Stimulated activated CD8-positive, alpha-beta memory T cell treated with anti-CD3 and anti-CD28 coated beads, Interleukin-4, amount 100 ng/mL, for 4 hours (primary cell): ENCODE measurements at places on chromosomes 3 and 15.

- no peak for DNase-seq
Measured at GRCh38 chr3:47377186-47377585, 3.6 kb upstream of the PTPN23 start.

- DNase-seq = no peak
Measured at GRCh38 chr15:55676507-55676906, 66.4 kb downstream of the PRTG start.

GRCh38 chr15:76286271-76286879 lies 24.9 kb downstream of the ETFA start:
- no peak for DNase-seq

GRCh38 chr3:44862226-44862637 lies 520 bp downstream of the TMEM42 start:
- DNase-seq = no peak

GRCh38 chr3:3110299-3110630 lies at the start of gene IL5RA:
Gene IL5RA (minus strand): TSS chr3:3110374. CDS start chr3:3104984, 5,390 bp downstream.
- no peak for DNase-seq

DNA sequence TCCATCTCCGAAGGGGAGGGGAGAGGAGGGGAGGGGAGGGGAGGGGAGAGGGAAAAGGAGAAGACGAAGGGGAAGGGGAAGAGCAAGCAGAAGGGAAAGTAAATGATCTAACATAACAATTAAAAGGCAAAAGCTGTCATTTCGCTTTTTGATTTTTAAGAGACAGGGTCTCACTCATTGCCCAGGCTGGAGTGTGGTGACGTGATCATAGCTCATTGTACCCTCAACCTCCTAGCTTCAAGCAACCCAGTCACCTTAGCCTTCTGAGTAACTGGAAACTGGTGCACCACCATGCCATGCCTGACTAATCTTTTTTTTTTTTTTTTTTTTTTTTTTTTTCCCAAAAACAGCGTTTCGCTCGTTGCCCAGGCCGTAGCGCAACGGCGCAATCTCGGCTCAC lies 22.6 kb downstream of the ADAM10 start:
- no peak for DNase-seq

DNA sequence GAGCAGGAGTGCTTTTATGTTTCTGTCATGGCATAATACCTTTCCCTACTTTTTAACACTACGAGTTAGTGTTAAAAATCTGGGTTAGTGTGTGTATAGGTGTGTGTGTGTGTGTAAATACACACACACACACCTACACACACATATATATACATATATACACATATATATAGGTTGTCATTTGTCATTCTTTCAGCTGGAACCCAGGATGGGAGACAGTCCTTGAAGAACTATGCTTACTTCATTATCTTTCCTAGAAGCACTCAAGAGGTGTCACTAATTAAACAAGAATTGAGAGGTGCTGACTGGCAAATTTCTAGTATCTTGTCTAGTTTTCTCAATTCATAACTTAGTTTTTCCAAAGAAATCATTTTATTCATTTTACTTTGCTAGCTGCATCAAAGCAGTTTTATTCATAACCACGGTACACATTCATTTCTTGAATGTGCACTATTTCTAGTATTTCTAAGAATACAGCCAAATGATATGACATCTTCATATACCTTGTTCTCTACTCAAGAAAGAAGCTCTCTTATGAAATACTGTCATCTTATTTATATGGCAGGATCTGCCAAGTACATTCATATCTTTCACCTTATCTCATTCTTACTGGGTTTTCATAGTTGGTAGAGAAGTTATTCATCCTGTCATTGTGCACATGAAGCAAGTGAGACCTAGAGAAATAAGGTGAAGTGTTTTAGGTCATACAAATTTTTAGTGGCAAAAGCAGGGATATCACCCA lies 46.6 kb downstream of the ISL2 start:
- no peak for DNase-seq

GRCh38 chr3:134810850-134811249 lies 15.8 kb downstream of the EPHB1 start:
- no peak for DNase-seq

DNA sequence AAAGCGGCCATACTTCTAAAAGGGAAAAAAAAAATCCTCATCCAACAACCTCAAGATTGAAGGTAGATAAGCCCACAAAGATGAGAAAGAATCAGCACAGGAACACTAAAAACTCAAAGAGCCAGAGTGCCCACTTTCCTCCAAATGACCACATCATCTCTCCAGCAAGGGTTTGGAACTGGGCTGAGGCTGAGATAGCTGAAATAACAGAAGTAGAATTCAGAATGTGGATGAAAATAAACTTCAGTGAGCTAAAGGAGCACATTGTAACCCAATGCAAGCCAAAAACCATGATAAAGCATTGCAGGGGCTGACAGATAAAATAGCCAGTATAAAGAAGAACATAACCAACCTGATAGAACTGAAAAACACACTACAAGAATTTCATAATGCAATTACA lies 158.7 kb upstream of the UBE2E2 start:
- DNase-seq = no peak

DNA sequence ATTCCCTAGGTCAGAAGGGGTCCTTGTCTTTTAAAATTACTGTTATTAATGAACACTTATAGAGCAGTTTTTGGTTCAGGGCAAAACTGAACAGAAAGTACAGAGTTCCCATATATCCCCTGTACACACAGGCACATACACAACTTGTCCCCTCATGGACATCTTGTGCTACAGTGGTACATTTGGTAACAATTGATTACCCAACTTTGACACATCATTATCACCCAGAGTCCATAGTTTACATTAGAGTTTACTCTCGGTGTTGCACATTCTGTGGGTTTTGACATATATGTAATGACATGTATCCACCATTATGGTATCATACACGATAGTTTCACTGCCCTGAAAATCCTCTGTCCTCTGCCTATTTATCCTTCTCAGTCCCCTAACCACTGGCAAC lies 984 bp upstream of the EDC3 start:
- DNase-seq = no peak
